NCI-H1105 (cell line): ENCODE measurements at places on chromosomes 12 and 14.

GRCh38 chr12:7210642-7211151 is 21.2 kb downstream of the PEX5 start:
- DNase-seq = no peak

- DNase-seq = no peak
These were observed 8.5 kb downstream of the KRT85 start for GRCh38 chr12:52358575-52359350.

- no peak for DNase-seq
These were observed 181.1 kb downstream of the PTPN11 start for GRCh38 chr12:112599871-112600270.

DNA sequence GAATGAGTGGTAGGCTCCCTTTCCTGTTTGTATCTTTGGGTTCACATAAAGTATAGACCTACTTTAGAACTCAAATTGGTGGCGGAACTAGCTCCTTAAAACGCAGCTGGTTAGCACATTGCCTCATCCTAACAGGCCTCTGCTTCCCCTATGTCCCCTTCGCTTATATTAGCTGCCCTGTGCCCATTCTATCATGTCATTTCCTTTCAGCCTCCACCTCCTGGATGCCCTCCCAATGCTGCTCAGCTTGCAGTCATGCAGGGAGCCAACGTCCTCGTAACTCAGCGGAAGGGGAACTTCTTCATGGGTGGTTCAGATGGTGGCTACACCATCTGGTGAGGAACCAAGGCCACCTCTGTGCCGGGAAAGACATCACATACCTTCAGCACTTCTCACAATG is 3.5 kb downstream of the DAZAP2 start:
- no peak for DNase-seq

- DNase-seq = no peak
These were observed 74.6 kb upstream of the BBS10 start for GRCh38 chr12:76422543-76423438.

DNA sequence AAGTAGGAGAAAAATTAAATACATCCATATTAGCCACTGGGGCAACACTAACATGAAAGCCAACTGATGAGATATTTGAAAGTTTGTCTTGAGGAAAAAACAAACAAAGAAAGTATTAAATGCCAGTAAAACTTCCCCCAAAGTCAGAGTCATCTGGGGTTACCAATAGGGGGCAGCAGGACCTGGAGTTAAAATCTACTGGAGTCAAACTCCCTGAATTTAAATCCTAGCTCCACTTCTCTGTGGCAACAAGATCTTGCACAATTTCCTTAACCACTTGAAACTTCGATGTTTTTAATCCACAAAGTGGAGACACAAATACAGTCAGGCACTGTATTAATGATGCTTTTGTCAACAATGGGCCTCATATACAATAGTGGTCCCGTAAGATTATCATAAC is 14.4 kb downstream of the PLEKHG7 start:
- DNase-seq = no peak

GRCh38 chr12:13233830-13234641 is 37.5 kb downstream of the EMP1 start:
- DNase-seq = no peak

DNA sequence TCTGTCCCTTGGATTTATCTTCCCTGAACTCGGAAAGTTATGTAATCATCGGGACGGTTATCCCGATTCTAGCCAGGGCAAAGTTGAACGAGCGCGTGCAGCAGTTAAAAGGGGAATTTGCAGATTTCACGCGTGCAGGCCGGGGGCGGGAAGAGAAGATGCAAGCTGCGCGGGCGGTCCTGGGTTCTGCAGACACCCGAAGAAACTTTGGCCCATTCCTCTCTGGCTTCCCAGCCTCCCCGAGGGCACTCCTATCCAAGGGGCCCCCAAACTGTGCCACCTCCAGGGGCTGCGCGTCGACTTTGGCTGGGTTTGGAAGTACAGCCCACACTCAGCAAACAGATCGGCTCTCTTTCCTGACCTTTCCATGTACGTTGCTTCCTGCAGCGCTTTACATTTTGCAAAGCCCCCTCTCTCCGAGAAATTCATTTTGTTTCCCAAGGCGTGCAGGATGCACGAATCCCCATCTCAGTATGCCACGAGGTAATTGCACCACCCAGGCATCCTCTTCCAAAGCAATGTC is 941 bp upstream of the PPP1CC start:
- no peak for DNase-seq

- no peak for DNase-seq
These were observed 11.1 kb upstream of the RTL1 start for GRCh38 chr14:100914597-100915021.

- no peak for DNase-seq
These were observed 7.8 kb downstream of the LHX5 start for GRCh38 chr12:113463746-113464451.

- DNase-seq = no peak
These were observed 552 bp downstream of the TAPBPL start for GRCh38 chr12:6452245-6452943.

GRCh38 chr12:106042037-106042436 is 96.7 kb downstream of the NUAK1 start:
- no peak for DNase-seq

DNA sequence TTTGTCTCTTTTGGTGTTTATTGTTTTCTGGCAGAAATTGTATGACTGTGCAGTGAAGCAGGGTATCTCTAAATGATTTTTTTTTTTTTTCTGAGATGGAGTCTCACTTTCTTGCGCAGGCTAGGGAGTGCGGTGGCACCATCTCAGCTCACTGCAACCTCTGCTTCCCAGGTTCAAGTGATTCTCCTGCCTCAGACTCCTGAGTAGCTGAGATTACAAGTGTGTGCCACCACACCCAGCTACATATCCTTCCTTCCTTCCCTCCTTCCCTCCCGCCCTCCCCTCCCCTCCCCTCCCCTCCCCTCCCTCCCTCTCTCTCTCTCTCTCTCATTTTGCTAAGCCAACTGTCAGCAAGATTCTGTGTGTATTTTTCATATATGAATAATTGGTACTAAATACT is 94.4 kb downstream of the PPHLN1 start:
- DNase-seq = no peak

DNA sequence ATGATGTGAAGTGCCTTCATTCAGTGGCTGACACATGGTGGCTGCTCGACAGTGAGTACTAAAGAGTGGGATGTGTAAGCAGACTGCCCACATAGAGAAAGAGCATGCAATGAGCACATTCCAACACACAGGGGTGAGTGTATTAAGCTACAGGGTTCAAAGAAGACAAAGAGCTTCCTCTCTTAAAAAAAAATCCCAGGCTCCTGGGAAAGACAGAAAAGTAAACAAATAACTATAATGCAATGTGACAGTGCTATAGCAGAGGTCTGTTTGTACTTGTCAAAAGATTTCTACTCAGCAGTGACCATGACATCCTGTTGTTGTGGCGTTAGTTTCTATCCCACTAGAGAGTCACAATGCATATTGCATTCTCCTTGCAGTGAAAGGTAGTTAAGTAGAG is 12.4 kb upstream of the PCNX1 start:
- DNase-seq = no peak

GRCh38 chr12:109510196-109510595 is 32.8 kb downstream of the UBE3B start:
- DNase-seq = no peak

DNA sequence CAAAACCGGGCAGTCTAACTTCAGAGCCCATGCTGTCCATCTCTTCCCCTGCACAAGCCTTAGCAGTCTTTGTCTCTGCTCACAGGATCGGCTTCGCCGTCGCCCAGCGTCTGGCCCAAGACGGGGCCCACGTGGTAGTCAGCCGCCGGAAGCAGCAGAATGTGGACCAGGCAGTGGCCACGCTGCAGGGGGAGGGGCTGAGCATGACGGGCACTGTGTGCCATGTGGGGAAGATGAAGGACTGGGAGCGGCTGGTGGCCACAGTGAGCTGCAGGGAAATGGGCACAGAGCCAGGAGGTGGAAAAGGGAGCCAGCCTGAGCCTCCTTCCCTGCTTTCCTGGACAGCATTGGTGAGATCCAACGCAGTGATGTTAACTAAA is 14.2 kb upstream of the CARMIL3 start:
- DNase-seq = no peak

DNA sequence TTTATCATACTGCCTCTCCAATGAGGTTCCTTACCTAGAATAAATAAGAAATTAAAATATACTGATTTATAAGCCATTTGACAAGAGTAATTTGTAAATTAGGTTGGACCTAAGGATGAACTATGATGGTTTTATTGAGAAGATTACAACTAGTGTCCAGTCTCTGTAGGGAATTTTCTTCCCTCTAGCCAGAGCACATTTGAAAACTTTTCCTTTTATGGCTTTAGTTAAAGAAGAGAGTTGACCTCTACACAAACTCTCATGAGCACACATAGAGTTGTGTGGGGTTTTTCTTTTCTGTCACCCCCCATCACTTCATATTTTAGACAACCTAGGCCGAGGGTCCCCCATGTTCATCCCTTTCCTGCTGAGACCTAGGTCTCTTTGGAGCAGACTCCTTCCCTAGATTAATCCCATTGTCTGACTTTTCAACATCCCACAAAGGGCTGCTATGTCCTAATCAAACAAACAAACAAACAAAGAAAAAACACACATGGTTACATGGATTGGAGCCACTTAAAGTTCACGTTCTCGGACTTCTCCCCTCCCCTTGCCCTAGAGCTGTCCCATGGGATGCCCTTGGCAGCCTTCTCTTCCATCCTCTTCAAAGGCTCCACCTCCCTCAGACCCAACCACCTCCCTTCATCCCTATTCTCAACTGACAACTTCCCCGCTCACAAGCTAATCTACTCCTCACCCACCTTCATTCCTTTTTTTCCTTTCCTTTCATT is 40.7 kb downstream of the GPR135 start:
- DNase-seq = no peak
